ENCODE measurements at places on chromosomes 6 and 20.

GRCh38 chr6:35776364-35777215 is at the start of gene CLPSL2:
Gene CLPSL2 (plus strand): TSS chr6:35776598. CDS start chr6:35776619, 21 bp downstream.
- DNase-seq = no peak

GRCh38 chr6:56851074-56851473 is 103.8 kb upstream of the BEND6 start:
- DNase-seq = no peak

DNA sequence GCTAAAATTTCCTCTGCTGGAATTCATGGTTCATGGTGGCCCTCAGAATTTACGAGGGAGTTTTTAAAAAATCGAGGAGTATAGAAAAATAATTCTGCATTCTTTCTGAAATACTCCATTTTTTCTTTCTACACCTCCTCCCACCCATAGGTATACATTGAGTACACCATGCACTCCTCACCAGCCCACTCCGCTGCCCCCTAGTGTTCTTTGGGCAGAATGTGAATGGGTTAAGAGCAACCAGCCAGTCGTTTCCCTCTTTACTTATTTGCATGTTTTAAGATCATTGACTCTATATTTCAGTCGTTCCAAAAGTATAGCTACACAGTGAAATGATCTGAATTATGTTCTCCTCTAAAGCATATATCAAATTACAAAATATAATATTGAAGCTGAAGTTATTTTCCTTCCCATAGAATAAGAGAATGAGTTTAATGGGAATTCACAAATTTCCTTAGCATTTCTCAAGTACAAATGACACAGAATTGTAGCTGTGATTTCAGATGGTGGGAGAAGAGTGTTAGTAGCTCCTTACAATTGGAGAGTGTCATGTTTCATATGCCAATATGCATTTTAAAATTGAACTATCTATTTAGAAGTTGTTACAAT is 977.7 kb upstream of the SLC35B3 start:
- no peak for DNase-seq

GRCh38 chr6:85660181-85660611 is 17.5 kb upstream of the SYNCRIP start:
- DNase-seq = no peak

DNA sequence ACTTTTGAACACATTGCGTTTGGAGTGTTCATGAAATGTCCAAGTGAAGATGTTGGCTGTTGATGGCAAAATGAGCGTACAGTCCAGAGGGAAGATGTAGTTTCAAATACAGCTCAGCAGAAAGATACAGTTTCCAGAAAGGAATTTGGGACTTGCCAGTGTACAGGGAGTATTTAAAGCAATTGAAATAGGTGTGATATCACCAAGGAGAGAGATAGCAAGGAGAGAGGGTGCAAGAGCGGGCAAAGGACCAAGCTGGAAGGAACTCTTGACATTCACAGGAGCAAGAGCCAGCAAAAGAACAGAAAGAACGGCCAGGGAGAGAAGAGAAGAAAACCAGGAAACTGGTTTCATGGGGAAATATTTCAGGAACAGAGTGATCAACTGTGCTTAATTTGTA is 47.8 kb downstream of the CARMIL1 start:
- DNase-seq = no peak

DNA sequence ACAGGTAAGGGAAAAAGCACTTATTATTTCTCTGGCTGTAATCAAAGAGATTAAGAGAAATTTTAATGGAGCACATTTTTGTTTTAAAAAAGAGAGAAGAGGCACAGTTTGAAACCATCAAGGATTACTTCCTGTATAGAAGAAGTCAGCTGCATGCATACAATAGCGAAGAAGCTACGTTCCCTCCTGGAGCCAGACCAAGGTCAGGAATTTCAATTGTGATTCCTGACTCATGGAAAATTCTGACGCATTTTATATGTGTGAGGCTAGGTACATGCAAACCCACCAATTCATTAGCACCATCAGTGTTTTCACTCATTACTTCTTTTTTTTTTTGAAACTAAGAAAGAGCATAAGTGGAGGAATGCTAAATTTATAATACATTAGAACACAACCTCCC is 232.7 kb upstream of the SGK1 start:
- DNase-seq = no peak

DNA sequence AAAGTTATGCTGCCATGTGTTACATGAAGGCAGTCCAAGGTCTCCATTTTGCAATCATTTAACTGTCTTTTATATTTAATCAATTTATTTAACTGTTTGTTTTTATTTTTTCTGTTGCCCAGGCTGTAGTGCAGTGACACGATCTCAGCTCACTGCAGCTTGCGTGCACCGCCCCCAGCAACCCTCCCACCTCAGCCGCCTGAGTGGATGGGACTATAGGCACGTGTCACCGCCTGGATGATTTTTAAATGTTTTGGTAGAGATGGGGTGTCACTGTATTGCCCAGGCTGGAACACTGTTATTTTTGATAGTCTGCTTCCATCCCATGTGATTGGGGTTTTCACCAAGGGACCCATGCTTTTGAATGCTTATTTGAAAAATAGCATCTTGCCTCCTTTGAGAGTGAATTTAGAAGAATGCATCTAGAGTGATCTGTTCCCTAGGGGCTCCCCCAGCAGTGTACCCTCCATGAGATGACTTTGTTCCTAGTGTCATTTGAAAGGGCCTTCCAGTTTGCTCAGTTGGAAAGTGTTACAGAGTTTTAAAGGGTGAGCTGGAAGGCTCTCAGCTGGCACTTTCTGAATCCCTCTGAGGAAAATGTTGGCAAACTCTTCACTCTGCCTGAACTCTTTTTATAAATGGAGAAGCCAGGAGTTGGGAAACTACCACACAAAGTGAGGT is 143.4 kb downstream of the JARID2 start:
- no peak for DNase-seq

GRCh38 chr20:49540232-49540620 is 27.7 kb downstream of the PTGIS start:
- no peak for DNase-seq

DNA sequence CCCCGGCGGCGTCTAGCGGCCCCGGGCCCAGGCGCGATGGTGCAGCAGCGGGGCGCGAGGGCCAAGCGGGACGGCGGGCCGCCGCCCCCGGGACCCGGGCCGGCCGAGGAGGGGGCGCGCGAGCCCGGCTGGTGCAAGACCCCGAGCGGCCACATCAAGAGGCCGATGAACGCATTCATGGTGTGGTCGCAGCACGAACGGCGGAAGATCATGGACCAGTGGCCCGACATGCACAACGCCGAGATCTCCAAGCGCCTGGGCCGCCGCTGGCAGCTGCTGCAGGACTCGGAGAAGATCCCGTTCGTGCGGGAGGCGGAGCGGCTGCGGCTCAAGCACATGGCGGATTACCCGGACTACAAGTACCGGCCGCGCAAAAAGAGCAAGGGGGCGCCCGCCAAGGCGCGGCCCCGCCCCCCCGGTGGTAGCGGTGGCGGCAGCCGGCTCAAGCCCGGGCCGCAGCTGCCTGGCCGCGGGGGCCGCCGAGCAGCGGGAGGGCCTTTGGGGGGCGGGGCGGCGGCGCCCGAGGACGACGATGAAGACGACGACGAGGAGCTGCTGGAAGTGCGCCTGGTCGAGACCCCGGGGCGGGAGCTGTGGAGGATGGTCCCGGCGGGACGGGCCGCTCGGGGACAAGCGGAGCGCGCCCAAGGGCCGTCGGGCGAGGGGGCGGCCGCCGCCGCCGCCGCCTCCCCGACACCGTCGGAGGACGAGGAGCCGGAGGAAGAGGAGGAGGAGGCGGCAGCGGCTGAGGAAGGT is 715 bp downstream of the SOX12 start:
- DNase-seq = no peak
